Esophagus squamous epithelium (tissue), 5 donors: ENCODE measurements at places on chromosomes 12 and 14.

- DNase-seq, result no peak
Measured at GRCh38 chr14:90354551-90355298, 23.0 kb upstream of the NRDE2 start.

GRCh38 chr14:88196116-88196890, 126.8 kb downstream of the KCNK10 start:
- DNase-seq, result no peak

DNA sequence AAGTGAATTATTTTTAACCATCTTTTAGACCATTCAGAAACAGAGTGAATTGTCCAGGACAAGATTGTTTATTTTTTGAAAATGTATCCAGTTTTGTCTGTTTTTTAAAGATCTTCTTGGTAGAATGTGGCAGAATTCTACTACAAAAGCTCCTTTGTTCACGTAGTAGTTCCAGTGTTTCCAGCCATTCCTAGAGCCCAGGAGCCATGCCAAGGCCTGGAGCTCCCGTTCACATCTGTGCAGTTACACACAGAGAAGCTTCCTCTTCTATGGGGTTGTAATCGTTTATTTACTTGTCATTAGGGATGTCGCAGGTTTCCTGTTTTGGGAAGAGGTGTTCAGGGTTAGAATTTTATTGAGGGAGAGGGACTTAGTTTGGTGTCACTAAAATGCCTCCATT, 409.8 kb downstream of the NPAS3 start:
- DNase-seq, result no peak

GRCh38 chr12:32105986-32106516, 596 bp upstream of the BICD1 start:
- DNase-seq, result no peak

- no peak for DNase-seq
Measured at GRCh38 chr12:52383331-52383730, 2.1 kb downstream of the KRT84 start.

DNA sequence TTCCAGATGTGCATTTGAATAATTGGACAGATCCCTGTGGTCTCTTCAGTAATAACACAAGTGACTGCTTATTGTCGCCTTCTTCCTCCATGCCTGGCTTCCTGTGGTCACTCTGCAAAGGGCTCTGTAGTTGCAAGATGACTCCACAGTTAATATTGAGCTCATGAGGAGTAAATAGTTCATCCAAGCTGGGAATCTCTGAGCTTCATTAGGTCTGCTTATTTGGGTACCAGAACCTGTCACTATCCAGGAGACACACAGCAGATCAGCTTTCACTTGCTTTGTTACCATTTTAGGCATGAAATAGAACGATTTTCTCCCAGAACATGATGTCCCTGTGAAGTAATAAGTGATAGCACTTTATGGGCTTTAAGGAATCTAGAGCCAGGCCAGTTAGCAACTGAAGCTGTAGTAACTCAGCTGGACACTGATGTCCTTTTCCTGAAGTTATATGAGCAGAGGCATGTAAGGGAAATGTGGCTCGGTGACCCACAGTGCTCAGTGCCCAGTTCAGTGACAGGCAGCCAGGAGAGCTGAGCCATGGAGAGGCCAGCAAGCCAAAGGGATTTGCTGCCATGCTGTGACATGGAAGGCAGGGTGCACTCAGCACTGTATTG, 50.1 kb downstream of the CRADD start:
- no peak for DNase-seq

DNA sequence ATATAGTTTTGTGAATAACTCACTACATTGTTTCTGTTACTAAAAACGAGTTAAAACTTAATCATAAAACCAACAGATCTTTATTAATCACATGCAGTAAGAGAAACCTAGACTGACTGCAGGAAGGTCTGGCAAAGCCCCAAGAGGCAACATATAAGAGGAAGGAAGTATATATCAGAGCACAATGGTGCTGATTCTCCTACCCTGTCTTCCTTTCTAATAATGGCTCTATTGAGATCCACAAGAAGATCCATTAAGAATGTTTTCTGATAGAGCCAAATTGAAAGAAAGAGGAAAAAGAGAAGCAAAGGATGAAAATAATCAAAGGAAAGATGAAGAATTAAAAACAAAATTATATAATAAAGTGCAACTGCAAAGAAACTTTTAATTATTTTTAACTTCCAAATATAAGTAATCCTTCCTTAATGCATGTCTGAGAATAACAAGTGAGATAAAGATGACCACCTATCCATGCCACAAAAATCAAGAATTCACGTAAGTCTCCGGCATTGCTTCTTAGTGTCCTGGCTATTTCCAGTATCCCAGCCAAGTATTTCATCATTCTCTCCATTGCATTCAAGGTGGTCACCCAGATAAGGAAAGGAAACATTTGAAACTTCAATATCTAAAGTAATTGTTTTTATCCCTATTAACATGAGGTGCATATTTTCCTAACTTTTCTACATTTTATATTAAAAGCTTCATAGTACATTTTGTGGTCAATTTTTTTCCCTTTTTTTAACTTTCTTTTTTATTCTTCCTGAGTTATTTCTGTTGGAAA, 62.2 kb downstream of the SOX5 start:
- no peak for DNase-seq
